Kidney epithelial cell (primary cell): ENCODE measurements at places on chromosomes 16 and 17. TPM values are rescaled to one million over a fixed set of nuclear protein-coding genes. Genes with fewer than 3 reads are reported as not detected.

The MT4 gene
- total RNA-seq: not detected in 2 replicates

The CA4 gene
- not detected in 2 replicates for total RNA-seq

The ALOX12 gene
- total RNA-seq: 1.4 and 1.7 TPM in 2 replicates

GRCh38 chr17:43383826-43384475 is 14.8 kb upstream of the ARL4D start:
- no peak for DNase-seq

DNA sequence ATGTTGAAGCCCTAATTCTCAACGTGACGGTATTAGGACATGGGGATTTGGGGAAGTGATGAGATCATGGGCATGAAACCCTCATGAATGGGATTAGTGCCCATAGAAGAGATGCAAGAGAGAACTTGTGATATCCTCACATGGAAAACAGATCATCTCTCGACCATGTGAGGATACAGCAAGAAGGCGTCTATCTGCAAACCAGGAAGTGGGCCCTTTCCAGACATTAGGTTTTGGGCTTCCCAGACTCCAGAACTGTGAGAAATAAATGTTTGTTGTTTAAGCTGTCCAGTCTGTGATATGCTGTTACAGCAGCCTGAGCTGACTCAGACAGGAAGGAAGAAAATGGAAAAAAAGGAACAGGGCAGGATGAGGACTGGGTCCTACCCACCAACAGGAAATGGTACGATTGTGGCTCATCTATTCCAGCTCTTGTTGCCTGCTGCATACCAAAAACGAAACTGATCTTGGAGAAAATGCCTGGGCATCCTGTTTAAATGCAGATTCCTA is 21.9 kb upstream of the SSTR2 start:
- no peak for DNase-seq
